ENCODE measurements at places on chromosomes 1 and 21.

DNA sequence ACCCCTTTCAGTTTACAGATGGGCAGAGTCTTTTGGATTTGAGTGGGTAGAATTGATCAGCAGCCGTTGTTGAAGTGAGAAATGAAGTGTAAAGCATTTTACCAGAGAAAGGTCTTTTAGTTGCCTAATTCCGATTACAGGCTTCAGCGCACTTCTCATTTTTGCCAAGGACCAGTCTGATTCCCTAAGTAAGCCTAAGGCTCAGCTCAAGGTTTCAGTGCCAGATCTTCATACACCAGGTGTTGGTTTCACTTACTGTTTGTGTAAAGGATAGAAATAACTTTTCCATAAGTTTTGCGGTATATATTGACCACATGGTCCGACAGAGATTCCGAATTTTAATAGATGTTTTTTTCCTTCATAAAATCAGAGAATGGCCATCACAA is 83.9 kb upstream of the BMP8A start:
- no peak for DNase-seq
- H3K27me3 ChIP-seq = no peaks in the 10 kb centered on the region
- no peak overlapping the region for H3K4me3 ChIP-seq

GRCh38 chr1:244163861-244164510 is 112.9 kb downstream of the ZBTB18 start:
- no peak overlapping the region for H3K27ac ChIP-seq
- H3K4me3 ChIP-seq = no peak overlapping the region
- H3K27me3 ChIP-seq = no peaks in the 10 kb centered on the region
- H3K36me3 ChIP-seq = no peaks in the 10 kb centered on the region

- no peak for DNase-seq
- H3K27me3 ChIP-seq = no peaks in the 10 kb centered on the region
- H3K36me3 ChIP-seq = peaks cover 12% of the 10 kb centered on the region
- no peak overlapping the region for H3K27ac ChIP-seq
These were observed 4.2 kb downstream of the MTMR11 start for GRCh38 chr1:149932474-149932873.

- DNase-seq = peak; percentile 55
- H3K27ac ChIP-seq = peak overlapping the region; percentile 91
- H3K36me3 ChIP-seq = peaks cover 7% of the 10 kb centered on the region
- peaks cover 65% of the 10 kb centered on the region for H3K4me1 ChIP-seq
These were observed 931 bp upstream of the MXRA8 start for GRCh38 chr1:1359308-1359663.

DNA sequence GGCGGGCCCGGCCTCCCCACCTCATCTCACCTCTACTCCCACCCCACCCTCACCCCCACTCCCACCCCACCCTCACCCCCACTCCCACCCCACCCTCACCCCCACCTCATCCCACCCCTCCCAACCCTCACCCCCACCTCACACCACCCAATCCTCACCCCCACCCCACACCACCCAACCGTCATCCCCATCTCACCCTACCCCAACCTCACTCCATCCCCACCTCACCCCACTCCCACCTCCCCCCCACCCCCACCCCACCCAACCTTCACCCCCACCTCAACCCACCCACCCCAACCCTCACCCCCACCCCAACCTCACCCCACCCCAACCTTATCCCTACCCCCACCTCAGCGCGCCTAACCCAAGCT is 13.4 kb downstream of the A3GALT2 start:
- H3K36me3 ChIP-seq = peaks cover 13% of the 10 kb centered on the region
- no peak for DNase-seq
- no peak overlapping the region for H3K4me3 ChIP-seq
- no peak overlapping the region for H3K27ac ChIP-seq
- peaks cover 6% of the 10 kb centered on the region for H3K27me3 ChIP-seq

- peak overlapping the region; percentile 95 for H3K27ac ChIP-seq
- H3K36me3 ChIP-seq = no peaks in the 10 kb centered on the region
- H3K4me3 ChIP-seq = peak overlapping the region; percentile 83
- DNase-seq = peak; percentile 94
- H3K27me3 ChIP-seq = no peaks in the 10 kb centered on the region
These were observed 2.4 kb downstream of the PLPP3 start for GRCh38 chr1:56576880-56577405.

GRCh38 chr1:185693654-185694053 is 40.5 kb upstream of the HMCN1 start:
- H3K27me3 ChIP-seq = no peaks in the 10 kb centered on the region
- H3K36me3 ChIP-seq = no peaks in the 10 kb centered on the region
- H3K27ac ChIP-seq = no peak overlapping the region

DNA sequence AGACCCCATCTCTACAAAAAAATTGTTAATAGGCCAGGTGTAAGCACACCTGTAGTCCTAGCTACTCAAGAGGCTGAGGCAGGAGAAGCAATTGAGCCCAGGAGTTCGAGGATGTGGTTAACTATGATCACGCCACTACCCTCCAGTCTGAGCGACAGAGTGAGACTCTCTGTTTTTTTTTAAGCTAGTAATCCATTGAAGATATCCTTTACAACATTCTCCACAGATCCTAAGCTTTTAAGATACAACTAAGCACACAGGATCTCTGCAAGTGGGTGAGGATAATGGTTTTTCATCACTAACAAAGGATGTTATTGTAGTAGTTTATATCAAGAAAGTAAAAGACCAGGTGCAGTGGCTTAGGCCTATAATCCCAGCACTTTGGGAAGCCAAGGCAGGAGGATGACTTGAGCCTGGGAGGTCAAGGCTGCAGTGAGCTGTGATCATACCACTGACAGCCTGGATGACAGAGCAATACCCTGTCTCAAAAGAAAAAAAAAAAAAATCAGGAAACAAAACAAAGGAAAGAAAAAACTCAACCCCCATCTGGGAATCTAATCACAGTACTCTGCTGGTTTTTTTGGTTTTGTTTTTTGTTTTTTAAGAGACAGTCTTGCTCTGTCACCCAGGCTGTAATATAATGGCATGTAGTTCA is 166.1 kb downstream of the RERE start:
- no peak overlapping the region for H3K27ac ChIP-seq
- no peaks in the 10 kb centered on the region for H3K36me3 ChIP-seq
- H3K27me3 ChIP-seq = no peaks in the 10 kb centered on the region
- no peak for DNase-seq
- H3K4me1 ChIP-seq = peaks cover 6% of the 10 kb centered on the region
- H3K4me3 ChIP-seq = no peak overlapping the region

DNA sequence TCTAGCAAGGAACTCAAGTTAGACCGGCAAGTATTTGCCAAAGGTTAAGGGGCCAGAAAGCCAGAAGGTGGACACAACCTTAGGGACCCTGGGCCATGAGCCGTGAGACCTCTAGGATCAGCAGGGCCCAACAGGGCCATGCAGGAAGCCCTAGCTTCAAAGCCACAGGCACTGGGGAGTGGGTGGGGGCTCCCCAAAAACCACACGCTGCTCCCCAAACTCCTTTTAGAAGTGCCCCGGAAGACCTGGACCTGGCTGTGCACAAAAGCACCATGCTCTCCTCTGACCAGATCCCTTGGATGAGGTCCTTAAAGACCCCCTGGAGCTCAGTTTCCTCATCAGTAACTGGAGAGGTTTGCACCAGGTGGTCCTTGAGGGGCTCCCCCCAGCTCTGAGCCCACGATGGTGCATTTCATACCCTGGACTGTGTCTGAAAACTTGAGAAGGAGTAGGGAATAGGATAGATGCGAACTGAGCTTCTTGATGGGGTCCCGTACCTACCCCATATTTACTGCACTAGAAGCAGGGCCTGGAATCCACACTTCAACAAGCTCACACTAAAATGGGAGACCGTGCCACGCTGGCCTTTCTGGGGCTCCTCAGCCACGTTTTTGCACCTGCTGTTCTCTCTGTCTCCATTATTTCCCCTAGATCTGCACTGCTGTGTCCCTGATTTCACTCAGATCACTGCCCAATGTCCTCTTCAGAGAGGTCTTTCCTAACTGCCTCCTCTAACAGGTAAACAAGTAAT is 40.6 kb upstream of the LBR start:
- H3K27me3 ChIP-seq = no peaks in the 10 kb centered on the region
- no peak overlapping the region for H3K4me3 ChIP-seq
- no peaks in the 10 kb centered on the region for H3K36me3 ChIP-seq
- DNase-seq = no peak
- H3K27ac ChIP-seq = no peak overlapping the region

GRCh38 chr21:16072737-16073136 is 343.0 kb downstream of the USP25 start:
- H3K27ac ChIP-seq = peak overlapping the region; percentile 85
- peaks cover 4% of the 10 kb centered on the region for H3K4me1 ChIP-seq

- no peak for DNase-seq
- peaks cover 21% of the 10 kb centered on the region for H3K36me3 ChIP-seq
- no peaks in the 10 kb centered on the region for H3K4me1 ChIP-seq
- H3K27me3 ChIP-seq = no peaks in the 10 kb centered on the region
- no peak overlapping the region for H3K4me3 ChIP-seq
- no peak overlapping the region for H3K27ac ChIP-seq
These were observed 14.7 kb downstream of the ATPAF1 start for GRCh38 chr1:46653405-46653958.

DNA sequence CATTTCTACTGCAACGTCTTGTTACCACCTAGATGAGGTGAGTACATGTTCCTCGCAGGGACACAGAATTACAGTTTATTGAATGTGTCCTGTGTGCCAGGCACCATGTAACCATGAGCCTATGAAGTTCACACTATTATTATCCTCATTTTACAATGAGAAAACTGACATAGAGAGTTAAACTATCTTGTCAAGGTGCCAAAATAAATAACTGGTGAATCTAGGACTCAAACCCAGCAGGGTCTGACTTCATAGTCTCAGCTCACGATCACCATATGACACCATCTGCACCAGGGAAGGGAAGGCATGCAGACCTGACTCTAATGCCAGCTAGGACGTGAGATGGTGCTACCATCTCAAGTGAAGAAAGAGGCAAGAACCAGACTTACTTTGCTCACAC is 2.4 kb downstream of the SELE start:
- H3K27me3 ChIP-seq = no peaks in the 10 kb centered on the region
- no peaks in the 10 kb centered on the region for H3K4me1 ChIP-seq
- H3K27ac ChIP-seq = no peak overlapping the region
- no peak for DNase-seq

GRCh38 chr1:207745285-207745684 is 6.6 kb upstream of the CD46 start:
- no peaks in the 10 kb centered on the region for H3K36me3 ChIP-seq
- H3K27ac ChIP-seq = no peak overlapping the region
- DNase-seq = no peak
- no peaks in the 10 kb centered on the region for H3K4me1 ChIP-seq
- no peak overlapping the region for H3K4me3 ChIP-seq
- no peaks in the 10 kb centered on the region for H3K27me3 ChIP-seq

DNA sequence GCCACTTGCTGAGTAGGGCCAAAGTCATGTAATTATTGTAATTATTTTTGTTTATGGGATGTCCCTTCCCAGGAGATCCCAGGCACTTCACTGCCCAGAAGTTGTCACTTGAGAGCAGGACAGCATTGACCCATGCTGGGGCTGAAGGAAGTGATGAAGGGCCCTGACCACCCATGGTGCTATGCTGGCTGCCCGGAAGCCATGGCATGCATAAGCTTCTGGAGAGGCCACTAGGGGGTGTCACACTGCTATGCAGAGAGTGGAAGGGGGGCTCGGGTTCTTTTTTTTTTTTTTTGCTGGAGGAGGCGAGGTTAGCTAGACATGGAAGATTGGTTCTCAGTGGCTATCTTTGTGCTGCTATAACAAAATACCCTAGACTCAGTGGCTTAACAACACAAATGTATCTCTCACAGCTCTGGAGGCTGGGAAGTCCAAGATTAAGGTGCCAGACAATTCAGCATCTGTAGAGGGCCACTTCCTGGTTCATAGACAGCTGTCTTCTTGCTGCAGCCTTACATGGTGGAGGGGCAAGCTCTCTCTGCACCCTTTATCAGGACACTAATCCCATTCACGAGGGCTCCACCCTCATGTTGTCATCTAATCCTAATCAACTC is 84.9 kb downstream of the CNIH3 start:
- DNase-seq = no peak
- H3K4me3 ChIP-seq = no peak overlapping the region
- no peak overlapping the region for H3K27ac ChIP-seq
- H3K4me1 ChIP-seq = peaks cover 5% of the 10 kb centered on the region
- peaks cover 2% of the 10 kb centered on the region for H3K27me3 ChIP-seq

DNA sequence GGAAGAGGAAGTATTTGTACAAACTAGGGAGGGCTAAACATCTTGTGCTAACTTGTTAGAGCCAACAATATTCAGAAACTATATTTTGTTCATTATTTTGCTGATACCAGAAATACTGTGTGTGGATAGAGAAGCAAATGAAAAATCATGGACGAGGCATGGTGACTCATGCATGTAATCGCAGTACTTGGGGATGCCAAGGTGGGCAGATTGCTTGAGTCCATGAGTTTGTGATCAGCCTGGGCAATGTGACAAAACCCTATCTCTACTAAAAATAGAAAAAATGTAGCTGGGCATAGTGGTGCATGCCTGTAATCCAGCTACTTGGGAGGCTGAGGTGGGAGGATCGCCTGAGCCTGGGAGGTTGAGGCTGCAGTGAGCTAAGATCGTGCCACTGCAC is 13.4 kb downstream of the LRRC41 start:
- H3K4me1 ChIP-seq = no peaks in the 10 kb centered on the region
- peaks cover 57% of the 10 kb centered on the region for H3K36me3 ChIP-seq
- no peak for DNase-seq
- H3K27me3 ChIP-seq = no peaks in the 10 kb centered on the region

DNA sequence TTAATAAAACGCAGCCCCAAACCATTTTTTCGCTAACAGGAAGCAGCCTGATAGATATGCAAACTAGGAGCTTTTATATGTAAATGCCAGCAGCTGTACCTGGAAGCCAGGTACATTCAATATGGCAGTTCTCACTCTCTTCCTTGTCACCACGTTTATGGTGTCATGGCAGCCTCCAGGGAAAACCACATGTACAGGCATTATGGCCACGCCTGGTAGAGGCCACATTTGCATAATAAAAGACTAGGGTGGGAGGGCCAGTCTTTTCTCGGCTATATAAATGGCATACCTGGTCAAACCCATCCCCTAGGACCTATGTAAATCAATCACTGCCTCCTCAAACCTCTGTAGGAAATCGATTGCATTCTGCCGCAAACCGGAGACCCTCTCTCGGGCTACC is 247.5 kb downstream of the NEGR1 start:
- DNase-seq = no peak
- H3K36me3 ChIP-seq = no peaks in the 10 kb centered on the region
- H3K4me3 ChIP-seq = no peak overlapping the region
- H3K4me1 ChIP-seq = no peaks in the 10 kb centered on the region

DNA sequence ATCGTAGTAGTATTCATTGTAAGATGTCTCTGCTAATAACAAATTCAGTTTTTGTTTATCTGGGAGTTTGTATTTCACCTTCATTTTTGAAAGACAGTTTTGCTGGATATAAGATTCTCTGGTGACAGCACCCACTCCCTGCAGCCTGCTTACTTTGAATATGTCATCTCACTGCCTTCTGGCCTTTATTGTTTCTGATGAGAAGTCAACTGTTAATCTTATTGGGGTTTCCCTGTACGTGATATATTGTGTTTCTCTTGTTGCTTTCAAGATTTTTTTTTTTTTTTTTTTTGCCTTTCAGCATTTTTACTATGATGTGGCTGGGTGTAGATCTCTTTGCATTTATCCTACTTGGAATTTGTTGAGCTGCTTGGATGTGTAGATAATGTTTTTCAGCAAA is 29.3 kb downstream of the MTF2 start:
- DNase-seq = no peak
- peaks cover 12% of the 10 kb centered on the region for H3K36me3 ChIP-seq
- no peaks in the 10 kb centered on the region for H3K4me1 ChIP-seq
- H3K27ac ChIP-seq = no peak overlapping the region
- no peak overlapping the region for H3K4me3 ChIP-seq

Measured in spinal cord (tissue), 10 donors.